ENCODE measurements at places on chromosomes 3 and 15. TPM values are rescaled to one million over a fixed set of nuclear protein-coding genes. Genes with fewer than 3 reads are reported as not detected.

Gene SLC24A5
- total RNA-seq: not detected

Gene C2CD4B
- total RNA-seq: 6.3 TPM

GRCh38 chr15:66886686-66887273 lies 178.6 kb upstream of the SMAD3 start:
- H3K36me3 ChIP-seq: no peaks in the 10 kb centered on the region
- peaks cover 13% of the 10 kb centered on the region for H3K4me1 ChIP-seq
- H3K27ac ChIP-seq: no peak overlapping the region
- H3K4me3 ChIP-seq: no peak overlapping the region
- no peak for DNase-seq

- no peak overlapping the region for H3K4me3 ChIP-seq
- no peaks in the 10 kb centered on the region for H3K27me3 ChIP-seq
- no peaks in the 10 kb centered on the region for H3K4me1 ChIP-seq
- H3K36me3 ChIP-seq: no peaks in the 10 kb centered on the region
- no peak overlapping the region for H3K27ac ChIP-seq
Observed at GRCh38 chr3:63413523-63413922, 135.4 kb downstream of the SYNPR start.

- H3K27ac ChIP-seq: no peak overlapping the region
- no peaks in the 10 kb centered on the region for H3K27me3 ChIP-seq
- no peak for DNase-seq
- H3K4me1 ChIP-seq: peaks cover 6% of the 10 kb centered on the region
- no peak overlapping the region for H3K4me3 ChIP-seq
- peaks cover 42% of the 10 kb centered on the region for H3K36me3 ChIP-seq
Observed at GRCh38 chr3:123143669-123144411, 57.9 kb upstream of the SEC22A start.

Data from upper lobe of left lung (tissue), 6 donors.